Central memory CD8-positive, alpha-beta T cell (primary cell): ENCODE measurements at places on chromosomes 16 and 17.

DNA sequence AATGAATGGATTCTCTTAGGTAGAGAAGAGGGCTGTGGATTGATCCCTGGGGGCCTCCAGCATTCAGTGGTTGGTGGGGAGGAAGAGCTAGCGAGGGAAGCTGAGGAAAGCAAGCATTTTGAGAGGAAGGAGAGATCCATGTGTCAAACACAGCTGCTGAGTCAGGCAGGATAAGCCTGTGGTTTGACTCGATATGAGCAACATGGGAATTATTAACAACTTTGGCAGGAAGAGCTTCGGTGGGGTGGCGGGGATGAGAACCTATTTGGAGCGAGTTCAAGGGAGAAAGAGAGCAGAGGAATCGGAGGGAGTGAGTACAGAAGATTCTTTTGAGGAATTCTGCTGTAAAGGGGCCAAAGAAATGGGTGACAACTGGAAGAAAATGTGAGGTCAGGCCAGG lies 59.5 kb upstream of the CDC42EP4 start:
- H3K4me1 ChIP-seq: no peaks in the 10 kb centered on the region
- no peaks in the 10 kb centered on the region for H3K36me3 ChIP-seq
- no peak overlapping the region for H3K27ac ChIP-seq
- H3K4me3 ChIP-seq: no peak overlapping the region

DNA sequence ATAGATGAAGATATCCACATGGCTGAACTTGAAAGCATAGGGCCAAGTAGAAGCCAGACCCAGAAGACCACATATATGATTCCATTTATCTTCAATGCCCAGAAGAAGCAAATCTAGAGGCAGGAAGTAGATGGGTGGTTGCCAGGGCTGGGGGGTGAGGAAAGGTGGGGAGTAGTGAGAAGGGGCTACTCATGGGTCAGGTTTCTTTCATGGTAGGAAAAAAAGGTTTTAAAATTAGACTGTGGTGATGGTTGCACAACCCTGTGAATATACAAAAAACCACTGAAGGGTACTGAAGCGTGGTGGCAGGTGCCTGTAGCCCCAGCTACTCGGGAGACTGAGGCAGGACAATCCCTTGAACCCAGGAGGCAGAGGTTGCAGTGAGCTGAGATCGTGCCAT lies 5.4 kb downstream of the CD2BP2 start:
- H3K36me3 ChIP-seq: peaks cover 30% of the 10 kb centered on the region
- peak overlapping the region; percentile 77 for H3K27ac ChIP-seq
- H3K4me1 ChIP-seq: peaks cover 49% of the 10 kb centered on the region
- peak overlapping the region; percentile 8 for H3K4me3 ChIP-seq
- H3K27me3 ChIP-seq: no peaks in the 10 kb centered on the region
- no peak for DNase-seq

DNA sequence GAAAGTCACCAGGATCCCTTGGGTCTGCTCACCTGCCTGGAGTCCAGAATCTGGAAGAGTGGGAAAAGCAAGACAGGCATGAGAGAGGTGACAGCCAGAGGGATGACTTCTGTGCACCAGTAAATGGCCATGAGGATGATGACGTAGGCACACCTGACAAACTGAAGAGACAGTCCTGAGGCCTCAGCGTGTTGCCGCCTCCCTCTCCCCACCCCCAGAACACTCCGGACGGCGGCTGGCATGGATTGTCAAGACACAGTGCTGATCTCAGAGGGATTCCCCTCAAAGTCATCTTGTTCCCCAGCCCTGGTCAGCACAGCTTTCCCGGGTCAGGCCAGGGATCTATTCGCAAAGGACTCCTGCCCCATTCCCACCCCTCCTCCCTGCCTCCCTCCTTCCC lies 6.2 kb downstream of the SLC13A5 start:
- H3K36me3 ChIP-seq: peaks cover 2% of the 10 kb centered on the region
- peaks cover 83% of the 10 kb centered on the region for H3K27me3 ChIP-seq
- H3K27ac ChIP-seq: no peak overlapping the region
- no peak overlapping the region for H3K4me3 ChIP-seq
- no peaks in the 10 kb centered on the region for H3K4me1 ChIP-seq

GRCh38 chr16:1199347-1200013 lies 25.6 kb downstream of the TPSG1 start:
- no peak overlapping the region for H3K27ac ChIP-seq
- H3K4me1 ChIP-seq: peaks cover 5% of the 10 kb centered on the region
- peaks cover 2% of the 10 kb centered on the region for H3K36me3 ChIP-seq

- H3K4me1 ChIP-seq: no peaks in the 10 kb centered on the region
- no peaks in the 10 kb centered on the region for H3K36me3 ChIP-seq
- no peak for DNase-seq
- no peak overlapping the region for H3K4me3 ChIP-seq
- H3K27ac ChIP-seq: no peak overlapping the region
- H3K27me3 ChIP-seq: peaks cover 60% of the 10 kb centered on the region
Measured at GRCh38 chr17:65438708-65439294, 122.6 kb downstream of the AXIN2 start.

GRCh38 chr16:72123426-72123825 lies 29.8 kb downstream of the DHX38 start:
- H3K4me1 ChIP-seq: peaks cover 6% of the 10 kb centered on the region
- H3K27me3 ChIP-seq: peaks cover 3% of the 10 kb centered on the region
- no peak overlapping the region for H3K27ac ChIP-seq
- DNase-seq: no peak
- no peak overlapping the region for H3K4me3 ChIP-seq
- H3K36me3 ChIP-seq: no peaks in the 10 kb centered on the region

- no peak overlapping the region for H3K27ac ChIP-seq
- peaks cover 87% of the 10 kb centered on the region for H3K4me1 ChIP-seq
- H3K4me3 ChIP-seq: peak overlapping the region; percentile 51
- H3K36me3 ChIP-seq: peaks cover 10% of the 10 kb centered on the region
Measured at GRCh38 chr16:3822366-3823045, 58.0 kb downstream of the CREBBP start.

DNA sequence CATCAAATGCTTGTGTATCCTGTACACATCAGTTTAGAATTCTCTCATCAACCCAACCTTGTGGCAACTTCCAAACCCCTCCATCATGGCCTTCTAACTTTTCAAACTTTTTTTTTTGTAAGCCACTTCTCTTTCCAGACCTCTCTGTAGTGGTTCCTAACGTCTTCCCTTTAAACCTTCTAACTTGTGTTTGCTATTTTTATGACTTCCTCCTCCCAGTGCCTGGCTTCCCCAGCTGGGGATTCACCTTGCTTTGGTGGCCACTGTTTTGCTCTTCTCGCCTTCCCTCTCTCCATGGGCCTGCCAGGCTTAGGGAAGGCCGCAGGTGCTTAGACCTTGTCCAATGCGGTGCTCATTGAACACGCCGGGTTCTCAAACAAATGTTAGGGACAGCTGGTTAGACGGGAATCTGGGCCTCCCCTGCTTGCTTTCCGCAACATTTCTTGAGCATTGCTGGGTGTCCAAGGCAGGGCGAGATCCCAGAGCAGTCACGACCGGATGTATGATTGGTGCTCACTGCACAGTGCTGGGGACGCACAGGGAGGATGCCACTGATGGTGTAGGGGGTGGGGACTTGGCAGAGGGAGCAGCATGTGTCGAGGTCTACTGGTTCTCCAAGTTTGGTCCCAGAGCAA lies 1.1 kb upstream of the XYLT2 start:
- no peaks in the 10 kb centered on the region for H3K27me3 ChIP-seq
- H3K36me3 ChIP-seq: peaks cover 4% of the 10 kb centered on the region
- peak overlapping the region; percentile 89 for H3K4me3 ChIP-seq
- DNase-seq: no peak
- no peak overlapping the region for H3K27ac ChIP-seq

GRCh38 chr17:78411241-78411857 lies 32.9 kb downstream of the PGS1 start:
- no peak for DNase-seq
- H3K4me3 ChIP-seq: no peak overlapping the region

- DNase-seq: no peak
- no peak overlapping the region for H3K27ac ChIP-seq
- peaks cover 28% of the 10 kb centered on the region for H3K27me3 ChIP-seq
Measured at GRCh38 chr16:85380002-85380395, 233.1 kb upstream of the GSE1 start.

DNA sequence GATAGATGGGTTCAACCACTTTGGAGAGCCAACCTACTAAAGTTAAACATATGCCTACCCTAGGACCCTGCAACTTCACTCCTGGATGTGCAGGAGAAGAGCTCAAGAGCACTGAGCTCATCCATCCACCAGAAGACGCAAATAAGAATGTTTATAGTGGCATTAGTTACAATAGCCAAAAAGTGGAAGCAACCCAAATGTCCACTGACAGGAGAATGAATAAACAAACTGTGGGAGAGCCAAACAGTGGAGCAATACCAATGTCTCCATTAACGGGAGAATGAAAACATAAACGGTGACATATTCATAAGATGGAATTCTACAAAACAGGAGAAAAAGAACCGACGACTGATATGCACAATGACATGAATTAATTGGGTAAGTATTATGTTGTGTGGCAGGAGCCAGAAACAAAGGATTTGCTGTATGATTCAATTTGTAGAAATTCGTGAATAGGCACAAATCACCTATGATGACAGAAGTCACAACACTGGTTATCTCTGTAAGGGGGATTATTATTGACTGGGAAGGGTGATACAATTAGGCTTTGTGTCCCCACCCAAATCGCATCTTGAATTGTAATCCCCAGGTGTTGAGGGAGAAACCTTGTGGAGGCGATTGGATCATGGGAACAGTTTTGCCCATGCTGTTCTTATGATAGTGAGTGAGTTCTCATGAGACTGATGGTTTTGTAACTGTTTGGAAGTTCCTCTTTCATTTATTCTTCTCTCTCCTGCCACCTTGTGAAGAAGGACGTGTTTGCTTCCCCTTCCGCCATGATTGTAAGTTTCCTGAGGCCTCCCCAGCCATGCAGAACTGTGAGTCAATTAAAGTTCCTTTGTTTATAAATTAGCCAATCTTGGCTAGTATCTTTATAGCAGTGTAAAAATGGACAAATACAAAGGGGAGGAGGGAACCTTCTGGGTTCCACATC lies 57.9 kb upstream of the PLCG2 start:
- peaks cover 33% of the 10 kb centered on the region for H3K4me1 ChIP-seq
- no peak overlapping the region for H3K4me3 ChIP-seq

- no peak overlapping the region for H3K27ac ChIP-seq
- H3K27me3 ChIP-seq: no peaks in the 10 kb centered on the region
- H3K4me3 ChIP-seq: no peak overlapping the region
- DNase-seq: no peak
- no peaks in the 10 kb centered on the region for H3K4me1 ChIP-seq
Measured at GRCh38 chr16:50558913-50559312, 10.7 kb downstream of the NKD1 start.

GRCh38 chr17:32114536-32114935 lies 27.8 kb upstream of the RHOT1 start:
- H3K4me3 ChIP-seq: no peak overlapping the region
- H3K36me3 ChIP-seq: no peaks in the 10 kb centered on the region
- no peak overlapping the region for H3K27ac ChIP-seq
